Activated B cell treated with CpG ODN at 0.5 μM for 24 hours (primary cell): ENCODE measurements at places on chromosomes 1 and 21. TPM values are rescaled to one million over a fixed set of nuclear protein-coding genes. Genes with fewer than 3 reads are reported as not detected.

The DTL gene
- 4.2 and 5.0 TPM in 2 replicates for total RNA-seq

The FAM163A gene
- not detected in 2 replicates for total RNA-seq

The PLD5 gene
- total RNA-seq = not detected in 2 replicates

The IL12RB2 gene
- 0.98 and 1.1 TPM in 2 replicates for total RNA-seq

The AMY1B gene
- total RNA-seq = not detected in 2 replicates

The TRIM67 gene
- total RNA-seq = not detected in 2 replicates

The RNF187 gene
- total RNA-seq = 64.0 and 73.0 TPM in 2 replicates
